Naive thymus-derived CD4-positive, alpha-beta T cell (primary cell): ENCODE measurements at places on chromosomes 5 and 9. TPM values are rescaled to one million over a fixed set of nuclear protein-coding genes. Genes with fewer than 3 reads are reported as not detected.

INSYN2B gene
- not detected for total RNA-seq

DRD1 gene
- not detected in 2 replicates for total RNA-seq

ADGRD2 gene
- total RNA-seq: not detected in 2 replicates

DNA sequence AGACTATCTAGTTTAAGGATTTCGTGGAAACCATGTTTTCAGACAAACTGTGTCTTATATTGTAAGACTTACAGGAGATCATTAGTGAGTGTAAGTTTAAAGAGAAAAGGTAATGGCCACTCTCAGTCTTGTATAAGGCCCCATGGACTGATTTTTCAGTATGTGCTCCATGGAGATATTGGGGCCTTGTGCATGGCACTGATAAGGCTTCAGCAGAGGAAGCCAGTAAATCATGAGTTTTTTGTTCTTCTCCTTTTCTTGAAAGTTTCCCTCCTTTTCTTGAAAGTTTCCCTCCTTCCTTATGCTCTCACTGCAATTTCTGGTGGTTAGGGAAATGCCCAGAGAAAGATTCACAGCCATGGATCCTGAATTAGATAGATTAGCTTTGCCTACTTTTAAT, 471.3 kb downstream of the LRRC70 start:
- H3K36me3 ChIP-seq: no peaks in the 10 kb centered on the region
- no peak overlapping the region for H3K4me3 ChIP-seq
- no peaks in the 10 kb centered on the region for H3K27me3 ChIP-seq
- DNase-seq: no peak
- no peak overlapping the region for H3K27ac ChIP-seq

DNA sequence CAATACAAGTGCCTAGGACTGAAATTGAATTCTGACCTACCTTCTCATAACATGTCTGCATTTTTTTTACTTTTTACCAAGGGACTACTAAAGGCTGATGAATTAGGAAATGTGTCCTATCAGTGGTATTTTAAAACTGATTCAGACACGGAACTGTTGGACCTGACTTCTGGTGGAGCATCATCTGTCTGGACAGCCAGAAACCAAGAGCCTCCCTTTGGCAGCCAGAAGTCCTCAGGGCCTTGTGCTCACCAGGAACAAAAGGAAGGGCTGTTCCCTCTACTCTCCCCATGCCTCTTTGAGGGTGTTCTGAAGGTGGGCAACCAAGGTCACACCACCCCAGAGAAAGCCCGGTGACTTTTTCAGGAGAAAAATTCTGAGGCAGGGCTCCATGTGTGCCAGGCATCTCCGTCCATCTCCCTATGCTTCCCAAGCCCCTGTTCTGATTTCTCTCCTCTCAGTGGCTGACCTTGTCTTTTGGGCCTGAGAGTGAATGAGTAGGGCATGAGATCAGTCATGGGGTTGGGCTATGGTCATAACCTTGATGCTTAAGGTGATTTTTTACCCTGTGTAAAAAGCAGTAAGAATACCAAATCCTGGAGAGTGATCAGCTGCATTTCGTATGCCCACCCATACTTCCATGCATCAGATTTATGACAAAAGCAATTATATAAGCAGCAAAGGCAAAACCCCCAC, 143.7 kb downstream of the SCAMP1 start:
- no peak for DNase-seq
- peaks cover 2% of the 10 kb centered on the region for H3K27me3 ChIP-seq
- no peaks in the 10 kb centered on the region for H3K36me3 ChIP-seq
- H3K4me1 ChIP-seq: peaks cover under 1% of the 10 kb centered on the region
- no peak overlapping the region for H3K27ac ChIP-seq

DNA sequence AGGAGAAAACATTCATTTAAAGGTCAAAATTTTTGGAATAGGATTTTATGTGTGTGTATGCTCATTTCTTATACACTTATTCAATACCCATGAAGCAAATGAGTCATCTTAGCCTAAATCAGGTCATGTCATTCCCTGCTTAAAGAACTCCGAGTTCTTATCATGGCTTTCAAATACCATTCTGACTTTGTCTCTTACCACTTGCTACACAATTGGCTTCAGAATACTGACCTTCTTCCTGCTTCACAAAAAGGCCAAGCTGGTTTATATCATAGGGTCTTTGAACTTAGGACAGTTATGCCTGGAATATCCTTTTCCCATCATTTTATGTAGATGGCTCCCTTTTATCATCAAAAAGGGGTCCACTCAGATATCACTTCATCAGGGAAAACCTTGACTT, 652.2 kb upstream of the WWC1 start:
- H3K27ac ChIP-seq: no peak overlapping the region
- no peaks in the 10 kb centered on the region for H3K27me3 ChIP-seq
- DNase-seq: no peak
- H3K4me1 ChIP-seq: no peaks in the 10 kb centered on the region
- no peaks in the 10 kb centered on the region for H3K36me3 ChIP-seq

GRCh38 chr5:107215611-107216010, 455.1 kb downstream of the EFNA5 start:
- no peaks in the 10 kb centered on the region for H3K36me3 ChIP-seq
- H3K4me3 ChIP-seq: no peak overlapping the region
- H3K27me3 ChIP-seq: no peaks in the 10 kb centered on the region

- H3K4me3 ChIP-seq: no peak overlapping the region
- H3K27ac ChIP-seq: no peak overlapping the region
- H3K36me3 ChIP-seq: no peaks in the 10 kb centered on the region
Observed at GRCh38 chr5:80360914-80361444, 41.2 kb downstream of the SPZ1 start.

DNA sequence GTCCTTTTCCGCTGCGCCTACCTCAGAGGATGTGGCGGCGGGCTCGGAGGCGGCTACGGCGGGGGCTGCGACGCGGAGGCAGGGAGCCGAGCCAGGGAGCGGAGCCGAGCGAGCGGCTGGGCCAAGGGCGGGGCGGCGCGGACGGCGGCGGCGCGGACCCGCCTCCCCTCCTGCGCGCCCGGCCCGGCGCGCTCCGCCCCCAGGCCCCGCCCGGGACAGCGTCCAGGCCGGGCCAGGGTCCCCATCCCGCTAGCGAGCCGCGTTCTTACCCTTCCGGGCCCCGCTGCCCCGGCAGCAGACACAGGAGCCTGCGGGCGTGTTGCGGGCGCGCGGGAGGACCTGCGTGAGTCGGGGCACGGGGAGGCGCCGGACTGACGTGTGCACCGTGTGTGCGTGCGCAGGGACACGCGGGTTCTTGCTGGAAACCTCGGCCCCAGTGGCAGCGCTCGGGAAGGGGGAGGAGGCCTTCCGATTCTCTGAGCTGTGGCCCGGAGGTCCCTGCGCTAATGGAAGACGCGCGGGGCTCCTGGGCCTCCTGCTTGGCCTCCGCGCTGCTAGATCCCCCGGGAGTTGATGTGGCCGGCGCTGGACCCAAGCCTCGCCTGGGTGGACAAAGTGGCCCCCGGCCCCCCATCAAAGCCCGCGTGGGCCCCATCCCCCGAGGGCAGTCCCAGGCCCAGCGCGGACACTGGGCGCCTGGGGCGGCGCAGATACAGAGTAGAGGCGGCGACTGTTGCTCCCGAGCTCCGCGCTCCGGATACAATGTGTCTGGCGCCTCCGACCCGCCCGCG, at the start of gene VDAC1:
Gene VDAC1 (minus strand): TSS at position 350 of the 791 bp plus-strand sequence. CDS start 11,963 bp downstream, outside the sequence.
- H3K36me3 ChIP-seq: no peaks in the 10 kb centered on the region
- DNase-seq: peak; percentile 90

DNA sequence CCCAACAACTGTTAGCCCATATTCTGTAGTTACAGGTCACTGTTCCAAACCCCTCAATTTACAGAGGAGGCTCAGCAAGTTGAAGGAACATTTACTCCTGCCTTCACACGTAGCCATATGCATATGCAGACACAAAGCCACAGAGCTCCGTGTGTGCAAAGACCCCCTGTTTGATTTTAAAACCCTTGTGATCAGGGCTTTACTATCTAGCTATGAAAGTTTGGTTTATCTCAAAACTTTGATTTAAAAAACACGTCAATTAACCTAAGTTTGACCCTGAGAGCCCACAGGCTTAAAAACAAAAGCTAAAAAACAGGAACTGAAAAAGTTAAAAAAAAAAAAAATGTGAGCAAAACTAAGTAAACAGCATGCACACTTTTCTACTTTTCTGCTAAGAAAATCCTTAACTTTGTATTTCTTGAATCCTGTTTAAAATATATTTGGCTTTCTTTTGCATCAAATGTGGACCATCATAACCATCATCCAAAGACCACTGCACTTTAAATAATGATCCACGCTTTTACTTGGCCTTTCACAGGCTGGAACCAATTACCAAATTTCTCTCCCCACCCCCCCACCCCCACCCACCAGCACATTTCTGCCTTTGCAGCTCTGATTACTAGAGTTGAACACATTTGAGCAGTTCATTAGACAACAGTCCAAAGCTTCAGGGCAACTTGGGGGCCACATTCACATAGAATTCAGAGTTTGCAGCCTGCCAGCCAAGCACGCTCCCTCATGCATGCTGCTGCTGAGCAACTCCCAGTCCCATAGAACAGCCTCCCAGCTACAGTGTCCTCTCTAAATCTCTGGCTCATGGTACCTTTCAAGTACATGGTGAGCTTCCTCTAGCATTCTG, 128.8 kb upstream of the MAP3K1 start:
- no peak overlapping the region for H3K4me3 ChIP-seq
- no peaks in the 10 kb centered on the region for H3K36me3 ChIP-seq
- peak overlapping the region; percentile 30 for H3K27ac ChIP-seq
- peaks cover 19% of the 10 kb centered on the region for H3K4me1 ChIP-seq
- no peak for DNase-seq
- no peaks in the 10 kb centered on the region for H3K27me3 ChIP-seq

GRCh38 chr9:128375865-128376264, 4.7 kb downstream of the URM1 start:
- DNase-seq: no peak
- H3K36me3 ChIP-seq: peaks cover 4% of the 10 kb centered on the region
- H3K27me3 ChIP-seq: no peaks in the 10 kb centered on the region
- H3K4me3 ChIP-seq: no peak overlapping the region
- no peak overlapping the region for H3K27ac ChIP-seq

- no peak for DNase-seq
- no peak overlapping the region for H3K4me3 ChIP-seq
- H3K4me1 ChIP-seq: no peaks in the 10 kb centered on the region
Observed at GRCh38 chr9:103942651-103943050, 151.5 kb upstream of the SMC2 start.

DNA sequence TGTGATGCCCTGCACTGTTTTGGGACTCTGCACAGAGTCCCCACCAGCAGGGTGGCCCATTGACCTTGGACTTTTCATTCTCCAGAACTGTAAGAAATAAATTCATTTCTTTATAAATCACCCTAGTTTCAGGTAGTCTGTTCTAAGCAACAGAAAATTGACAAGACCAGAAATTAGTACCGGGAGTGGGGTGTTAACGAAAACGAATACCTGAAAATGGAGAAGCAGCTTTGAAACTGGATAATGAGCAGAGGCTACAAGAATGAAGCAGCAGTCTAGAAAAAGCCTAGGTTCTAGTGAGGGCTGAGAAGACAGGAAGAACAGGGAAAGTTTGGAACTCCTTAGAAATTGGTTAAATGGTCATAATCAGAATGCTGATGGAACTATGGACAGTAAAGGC, 2.1 kb upstream of the MCC start:
- H3K27me3 ChIP-seq: peaks cover 4% of the 10 kb centered on the region
- H3K4me1 ChIP-seq: peaks cover 9% of the 10 kb centered on the region
- H3K4me3 ChIP-seq: no peak overlapping the region
- DNase-seq: no peak
- no peak overlapping the region for H3K27ac ChIP-seq

- H3K36me3 ChIP-seq: no peaks in the 10 kb centered on the region
- peaks cover 38% of the 10 kb centered on the region for H3K4me1 ChIP-seq
- no peak overlapping the region for H3K4me3 ChIP-seq
- H3K27ac ChIP-seq: no peak overlapping the region
Observed at GRCh38 chr5:87120518-87121303, 147.0 kb upstream of the RASA1 start.

DNA sequence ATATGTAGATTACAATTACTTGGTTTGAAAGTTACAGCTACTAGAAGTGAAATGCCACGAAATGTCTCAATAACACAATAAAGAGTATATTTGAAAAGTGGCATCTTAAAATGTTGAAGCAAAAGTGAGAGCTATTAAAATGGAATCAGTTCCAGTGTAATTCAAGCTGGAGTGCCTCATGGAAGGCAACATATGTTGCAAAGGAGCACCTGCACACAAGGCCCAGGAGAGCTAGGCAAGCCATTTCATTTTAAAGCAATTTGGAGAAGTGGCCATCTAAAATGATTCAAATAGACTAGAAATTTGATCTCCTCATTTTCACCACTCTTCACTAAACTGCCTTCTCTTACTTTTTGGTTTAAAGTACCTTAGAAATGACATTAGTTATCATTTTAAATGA, 167.8 kb downstream of the GABRB2 start:
- H3K4me1 ChIP-seq: no peaks in the 10 kb centered on the region
- H3K36me3 ChIP-seq: no peaks in the 10 kb centered on the region
- DNase-seq: no peak
- no peaks in the 10 kb centered on the region for H3K27me3 ChIP-seq
- no peak overlapping the region for H3K27ac ChIP-seq

DNA sequence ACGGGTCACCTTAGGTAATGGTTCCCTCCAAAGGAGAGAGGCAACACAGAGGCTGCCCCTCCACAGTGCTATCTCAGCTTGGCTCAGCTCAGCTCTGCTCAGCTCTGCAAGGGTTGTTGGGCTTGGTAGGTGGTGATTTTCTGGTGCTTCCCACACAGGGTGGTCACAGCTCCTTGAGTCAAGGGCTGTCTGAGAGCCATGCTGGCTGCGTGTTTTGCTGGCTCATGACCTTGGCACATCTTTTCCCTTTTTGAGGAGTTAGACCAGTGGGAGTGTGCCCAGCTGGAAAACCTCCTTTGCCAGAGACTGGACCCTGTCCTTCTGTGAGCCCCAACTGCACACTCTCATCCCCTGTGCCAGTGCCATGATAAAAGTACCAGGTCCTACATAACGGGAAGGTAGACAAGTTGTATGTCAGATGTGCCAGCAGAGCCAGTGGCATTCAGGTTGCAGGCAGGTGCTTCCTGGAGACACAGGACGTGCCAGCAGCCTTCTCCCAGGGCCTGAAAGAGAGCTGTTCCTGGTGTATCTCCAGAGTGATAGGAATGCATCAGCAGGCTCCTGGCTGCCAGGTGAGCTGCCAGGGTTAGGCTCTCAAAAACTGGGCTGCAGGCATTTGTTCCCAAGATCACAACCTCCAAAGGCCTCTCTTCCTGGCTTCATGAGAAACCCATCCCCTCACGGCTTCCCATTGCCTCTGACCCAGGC, 118.6 kb upstream of the CXCL14 start:
- H3K27ac ChIP-seq: no peak overlapping the region
- no peak overlapping the region for H3K4me3 ChIP-seq
- H3K36me3 ChIP-seq: no peaks in the 10 kb centered on the region

GRCh38 chr9:131503626-131504465, 1.1 kb downstream of the POMT1 start:
- peak overlapping the region; percentile 79 for H3K4me3 ChIP-seq
- H3K36me3 ChIP-seq: peaks cover 4% of the 10 kb centered on the region
- peaks cover 42% of the 10 kb centered on the region for H3K4me1 ChIP-seq
- H3K27ac ChIP-seq: peak overlapping the region; percentile 88

- DNase-seq: no peak
- H3K27me3 ChIP-seq: no peaks in the 10 kb centered on the region
- no peak overlapping the region for H3K4me3 ChIP-seq
- H3K27ac ChIP-seq: no peak overlapping the region
- no peaks in the 10 kb centered on the region for H3K36me3 ChIP-seq
- no peaks in the 10 kb centered on the region for H3K4me1 ChIP-seq
Observed at GRCh38 chr5:164784230-164784629, 1278.8 kb downstream of the MAT2B start.
